GOT3 (cell line): ENCODE measurements at places on chromosomes 5 and 9.

GRCh38 chr5:103774721-103775120 lies 212.1 kb upstream of the NUDT12 start:
- no peak for DNase-seq

DNA sequence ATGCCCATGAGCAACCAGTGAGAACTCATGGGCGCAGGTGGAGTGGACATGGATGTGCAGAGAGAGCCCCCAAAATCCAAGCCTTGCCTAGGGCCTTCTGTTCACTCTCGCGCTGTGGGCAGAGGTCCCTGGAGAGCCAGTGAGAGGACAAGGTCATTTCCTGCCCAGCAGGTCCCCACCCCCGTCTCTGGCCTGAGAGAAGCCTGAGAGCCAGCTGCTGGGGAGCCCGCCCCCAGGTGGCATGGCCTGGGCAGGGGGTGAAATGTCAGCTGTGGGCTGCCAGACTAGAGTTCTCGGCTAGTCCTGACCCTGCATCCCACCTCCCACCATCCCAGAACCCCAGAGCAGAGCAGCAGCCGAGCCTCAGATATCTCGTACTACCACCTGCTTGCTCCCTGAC lies 85.3 kb downstream of the BARX1 start:
- DNase-seq = no peak

GRCh38 chr5:180491496-180491895 lies 2.7 kb upstream of the CNOT6 start:
- DNase-seq = no peak

GRCh38 chr5:81761270-81761669 lies 10.4 kb upstream of the SSBP2 start:
- no peak for DNase-seq

GRCh38 chr9:116279230-116279629 lies 125.6 kb downstream of the PAPPA start:
- no peak for DNase-seq

DNA sequence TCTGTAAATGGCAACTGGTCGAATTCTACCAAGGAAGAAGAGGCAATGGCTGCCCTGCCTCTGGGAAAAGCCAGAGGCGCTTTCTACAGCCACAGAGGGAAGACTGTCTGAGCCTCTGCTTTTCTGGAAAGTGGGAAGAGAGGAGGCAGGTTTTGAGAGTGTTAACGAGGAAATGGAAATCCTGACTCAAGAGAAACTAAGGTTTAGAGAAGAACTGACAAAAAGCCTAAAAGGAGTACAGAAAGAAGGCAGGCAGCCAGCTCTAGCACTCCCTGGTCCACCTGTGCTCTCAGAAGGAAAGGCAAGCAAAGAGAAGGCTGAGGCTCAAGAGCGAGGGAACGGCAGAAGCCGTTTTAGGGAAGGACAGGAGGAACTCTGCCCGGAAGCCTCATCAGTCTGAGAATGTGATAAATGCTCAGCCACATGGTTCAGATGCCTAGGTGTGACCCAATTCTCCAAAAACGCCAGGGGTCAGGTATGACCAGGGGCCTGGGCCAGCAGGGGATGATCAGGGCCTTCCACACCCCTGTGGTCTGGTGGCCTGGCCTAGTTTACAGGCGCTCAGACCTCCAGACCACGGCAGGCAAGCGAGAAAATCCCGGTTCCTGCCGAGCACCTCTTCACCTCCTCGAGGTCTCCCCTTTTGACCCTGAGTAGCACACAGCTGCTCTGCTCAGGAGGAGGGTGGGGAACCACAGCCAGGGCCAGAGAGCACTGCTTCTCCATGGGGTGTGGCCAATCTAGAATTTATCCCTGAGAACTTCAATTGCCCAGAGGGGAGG lies 79.9 kb upstream of the FBXW11 start:
- DNase-seq = no peak

- DNase-seq = no peak
Observed at GRCh38 chr5:139486201-139486600, 3.6 kb upstream of the STING1 start.

DNA sequence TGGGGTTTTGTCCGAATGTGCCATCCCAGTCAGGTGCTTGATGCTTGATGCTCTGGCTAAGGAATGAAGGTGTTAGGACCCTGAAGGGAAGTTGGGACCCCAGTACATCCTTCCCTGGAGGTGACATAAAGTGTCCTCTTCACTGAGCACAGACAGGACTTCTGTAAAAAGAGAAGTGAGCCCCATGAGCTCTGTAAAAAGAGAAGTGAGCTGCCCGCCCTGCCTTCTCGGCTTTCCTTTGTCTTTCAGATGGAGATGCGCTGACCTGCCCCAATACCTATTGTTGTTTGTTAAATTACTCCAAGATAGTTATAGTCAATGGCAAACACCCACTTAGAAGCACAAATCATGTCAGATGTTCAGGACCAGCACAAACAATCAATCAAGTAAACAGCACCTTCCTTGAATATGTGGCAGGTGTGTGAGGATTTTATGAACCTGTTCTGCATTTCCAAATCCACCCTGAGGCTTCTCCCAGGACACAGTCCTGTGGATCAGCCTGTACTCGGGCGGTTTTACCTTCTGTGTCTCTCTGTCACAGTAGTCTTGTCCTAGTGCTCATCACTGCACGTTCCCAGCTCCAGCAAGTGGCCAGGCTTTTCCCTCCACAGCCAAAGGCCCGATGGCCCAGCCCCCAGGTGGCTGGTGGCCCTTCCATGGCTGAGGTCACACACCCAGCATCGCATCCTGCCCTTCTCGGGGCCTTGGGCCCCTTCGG lies 191.4 kb downstream of the MTRR start:
- DNase-seq = no peak

DNA sequence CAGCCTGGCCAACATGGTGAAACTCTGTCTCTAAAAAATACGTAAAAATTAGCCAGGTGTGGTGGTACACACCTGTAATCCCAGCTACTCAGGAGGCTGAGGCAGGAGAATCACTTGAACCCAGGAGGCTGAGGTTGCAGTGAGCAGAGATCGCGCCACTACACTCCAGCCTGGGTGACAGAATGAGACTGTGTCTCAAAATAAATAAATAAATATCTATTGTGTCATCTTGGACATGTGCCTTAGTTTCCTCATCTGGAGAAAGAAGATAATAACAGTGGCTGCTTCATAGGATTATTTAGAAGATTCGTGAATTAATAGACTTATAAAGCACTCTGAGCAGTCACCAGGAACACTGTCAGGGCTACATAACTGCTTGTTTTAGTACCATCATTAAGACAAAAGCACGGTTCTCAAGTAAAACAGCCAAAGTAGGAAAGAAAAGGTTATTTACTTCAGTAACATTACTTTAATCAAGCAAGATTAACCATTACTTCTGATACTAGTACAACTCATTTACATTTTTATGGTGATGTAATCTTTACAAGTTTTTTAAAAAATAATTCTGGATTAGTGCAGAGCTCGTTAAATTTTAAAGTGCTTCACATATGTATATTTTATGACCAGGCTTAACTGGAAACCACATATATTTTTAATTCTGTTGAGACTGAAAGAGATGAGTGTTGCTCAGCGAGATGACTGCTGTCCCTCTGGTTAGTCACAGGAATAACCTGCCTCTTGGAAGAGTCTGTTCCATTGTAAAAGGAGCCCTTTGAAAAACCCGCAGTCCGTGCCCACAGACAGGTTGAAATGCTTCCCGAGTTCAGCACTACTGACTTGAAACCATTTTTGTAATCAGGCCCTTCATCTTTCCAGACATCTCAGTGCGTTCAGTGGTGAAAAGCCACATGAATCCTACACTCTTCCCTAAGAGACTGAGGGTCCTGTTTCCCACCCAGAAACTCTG lies 36.7 kb downstream of the ANKH start:
- no peak for DNase-seq

DNA sequence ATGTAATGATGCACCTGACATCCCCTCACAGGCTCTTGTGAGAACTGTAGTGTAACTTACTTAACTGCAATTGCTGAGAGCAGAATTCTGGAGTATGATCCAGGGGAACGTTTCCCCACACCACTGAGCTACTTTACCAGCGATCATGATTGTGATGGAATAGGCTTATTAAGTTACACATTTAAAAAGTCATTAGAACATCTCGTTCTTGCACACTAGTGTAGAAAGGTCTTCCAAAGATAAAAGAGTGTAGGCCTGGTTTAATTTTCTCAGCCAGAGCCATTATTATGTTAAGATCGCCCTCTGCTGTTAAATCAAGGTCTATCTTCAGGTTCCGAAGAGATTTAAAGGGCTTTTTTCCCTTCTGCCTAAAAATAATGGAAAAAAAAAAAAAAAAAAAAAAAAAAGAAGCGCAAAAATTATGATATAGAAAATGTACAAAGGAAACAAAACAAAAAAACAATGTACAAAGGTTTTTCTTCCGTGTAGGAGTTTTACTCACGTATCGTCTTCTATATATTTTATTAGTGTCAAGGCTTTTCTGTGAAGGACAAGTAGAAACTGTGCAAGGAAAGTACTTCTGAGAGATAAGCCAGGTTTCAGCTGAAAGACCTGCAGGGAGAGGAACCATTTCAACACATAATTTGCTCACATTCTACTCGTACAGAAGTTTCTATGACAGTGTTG lies 18.6 kb upstream of the MOB3B start:
- DNase-seq = no peak

DNA sequence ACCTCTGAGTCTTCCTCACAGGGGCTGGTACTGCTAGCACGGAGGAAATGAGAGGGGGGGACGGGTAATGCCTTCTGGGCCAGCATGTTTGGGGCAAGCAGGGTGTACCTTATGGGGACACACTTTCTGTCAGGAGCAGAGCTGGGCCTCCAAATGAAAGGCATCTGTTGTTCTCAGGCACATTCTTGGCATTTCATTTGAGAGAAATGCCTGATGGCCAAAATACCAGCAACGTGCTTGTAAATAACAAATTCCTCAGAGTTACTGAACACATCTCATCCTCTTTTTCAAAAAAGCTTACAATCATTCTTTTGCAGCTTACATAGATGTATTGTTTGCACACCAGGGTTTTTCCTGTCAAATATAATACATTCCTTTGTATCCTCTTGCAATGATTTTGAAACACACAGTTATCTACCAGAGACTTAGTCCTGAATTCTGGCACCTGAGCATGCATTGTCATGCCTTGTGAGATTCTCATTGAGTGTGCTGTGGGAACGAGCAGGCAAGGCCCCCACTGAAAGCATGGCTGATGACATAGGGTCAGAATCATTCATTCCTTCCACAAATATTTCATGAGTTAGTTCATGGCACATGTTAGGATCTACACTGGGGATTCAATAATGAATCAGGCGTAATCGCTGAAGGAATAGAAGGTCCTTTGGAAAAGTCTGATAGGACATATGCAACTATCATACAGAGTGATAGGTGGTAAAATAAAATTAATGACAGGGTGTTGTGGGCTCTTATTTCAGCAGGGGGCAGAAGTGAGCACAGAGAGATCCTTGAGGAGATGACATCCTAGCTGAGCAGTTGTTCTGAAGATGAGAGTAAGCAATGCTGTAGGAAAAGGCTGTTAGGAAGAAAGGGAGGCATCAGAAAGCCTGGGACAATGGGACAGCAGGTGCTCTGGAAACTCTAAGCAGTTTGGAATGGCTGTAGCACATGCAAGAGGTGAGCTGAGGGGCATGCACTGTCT lies 260.9 kb upstream of the TUT7 start:
- no peak for DNase-seq

GRCh38 chr9:81390792-81391456 lies 298.4 kb downstream of the TLE1 start:
- DNase-seq = no peak

GRCh38 chr9:7336356-7337065 lies 463.1 kb downstream of the DMAC1 start:
- DNase-seq = no peak

DNA sequence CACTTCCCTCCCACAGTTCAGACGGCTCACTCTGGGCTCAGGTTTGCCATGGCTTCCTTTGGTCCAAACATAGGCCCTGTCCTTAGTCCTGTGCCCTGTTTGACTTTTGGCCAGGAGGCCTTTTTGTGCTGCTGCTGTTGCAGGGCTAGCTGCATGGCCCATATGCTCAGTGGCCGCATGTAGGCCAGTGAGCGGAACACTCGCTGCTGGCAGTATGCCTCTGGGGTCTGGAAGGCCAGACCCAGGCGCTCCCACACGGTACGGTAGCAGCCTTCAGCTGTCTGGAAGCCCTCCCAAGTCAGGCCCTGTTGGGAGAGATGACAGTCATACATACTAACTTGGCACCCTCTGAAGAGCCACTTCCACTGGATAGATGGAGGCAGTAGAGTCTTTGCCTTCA lies 4.7 kb downstream of the CREB3 start:
- DNase-seq = no peak

DNA sequence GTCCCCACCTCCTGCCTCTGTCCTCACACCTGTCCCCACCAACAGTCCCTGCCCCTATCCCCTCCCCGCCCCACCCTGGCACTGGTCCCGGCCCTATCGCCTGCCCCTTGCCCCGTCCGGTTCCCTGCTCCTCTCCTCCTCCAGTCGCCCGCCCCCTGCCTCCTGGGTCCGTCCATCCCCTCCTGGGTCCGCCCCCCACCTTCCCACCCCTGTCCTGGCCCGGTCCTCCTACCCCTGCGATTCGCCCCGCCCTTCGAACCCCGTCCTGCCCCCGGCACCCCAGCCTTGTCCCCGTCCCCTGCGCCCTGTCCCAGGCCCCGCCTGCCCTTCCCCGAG lies 372 bp downstream of the EDF1 start:
- no peak for DNase-seq
